ENCODE measurements at places on chromosomes 7 and 10. TPM values are rescaled to one million over a fixed set of nuclear protein-coding genes. Genes with fewer than 3 reads are reported as not detected.
A peak's percentile ranks its signal among the peaks of the same experiment; 100 is the strongest.

- no peaks in the 10 kb centered on the region for H3K36me3 ChIP-seq
- no peaks in the 10 kb centered on the region for H3K27me3 ChIP-seq
- DNase-seq, result no peak
These were observed 10.7 kb downstream of the NDST2 start for GRCh38 chr10:73800560-73801252.

GRCh38 chr7:106895246-106895864 lies 30.3 kb downstream of the PIK3CG start:
- no peak overlapping the region for H3K4me3 ChIP-seq
- H3K36me3 ChIP-seq, result no peaks in the 10 kb centered on the region
- H3K27ac ChIP-seq, result no peak overlapping the region
- no peaks in the 10 kb centered on the region for H3K4me1 ChIP-seq
- H3K27me3 ChIP-seq, result no peaks in the 10 kb centered on the region

- H3K36me3 ChIP-seq, result no peaks in the 10 kb centered on the region
- H3K4me3 ChIP-seq, result no peak overlapping the region
- no peaks in the 10 kb centered on the region for H3K4me1 ChIP-seq
- H3K27ac ChIP-seq, result no peak overlapping the region
These were observed 191.7 kb downstream of the TFEC start for GRCh38 chr7:115838829-115839228.

GRCh38 chr10:79063661-79064492 lies 4.9 kb upstream of the ZMIZ1 start:
- H3K36me3 ChIP-seq, result no peaks in the 10 kb centered on the region
- no peak overlapping the region for H3K27ac ChIP-seq
- no peaks in the 10 kb centered on the region for H3K27me3 ChIP-seq
- H3K4me1 ChIP-seq, result peaks cover 14% of the 10 kb centered on the region
- no peak overlapping the region for H3K4me3 ChIP-seq
- DNase-seq, result no peak

GRCh38 chr7:44101966-44102845 lies 1.9 kb upstream of the AEBP1 start:
- peak overlapping the region; percentile 65 for H3K27ac ChIP-seq
- H3K4me3 ChIP-seq, result no peak overlapping the region
- H3K27me3 ChIP-seq, result no peaks in the 10 kb centered on the region
- no peaks in the 10 kb centered on the region for H3K36me3 ChIP-seq

DNA sequence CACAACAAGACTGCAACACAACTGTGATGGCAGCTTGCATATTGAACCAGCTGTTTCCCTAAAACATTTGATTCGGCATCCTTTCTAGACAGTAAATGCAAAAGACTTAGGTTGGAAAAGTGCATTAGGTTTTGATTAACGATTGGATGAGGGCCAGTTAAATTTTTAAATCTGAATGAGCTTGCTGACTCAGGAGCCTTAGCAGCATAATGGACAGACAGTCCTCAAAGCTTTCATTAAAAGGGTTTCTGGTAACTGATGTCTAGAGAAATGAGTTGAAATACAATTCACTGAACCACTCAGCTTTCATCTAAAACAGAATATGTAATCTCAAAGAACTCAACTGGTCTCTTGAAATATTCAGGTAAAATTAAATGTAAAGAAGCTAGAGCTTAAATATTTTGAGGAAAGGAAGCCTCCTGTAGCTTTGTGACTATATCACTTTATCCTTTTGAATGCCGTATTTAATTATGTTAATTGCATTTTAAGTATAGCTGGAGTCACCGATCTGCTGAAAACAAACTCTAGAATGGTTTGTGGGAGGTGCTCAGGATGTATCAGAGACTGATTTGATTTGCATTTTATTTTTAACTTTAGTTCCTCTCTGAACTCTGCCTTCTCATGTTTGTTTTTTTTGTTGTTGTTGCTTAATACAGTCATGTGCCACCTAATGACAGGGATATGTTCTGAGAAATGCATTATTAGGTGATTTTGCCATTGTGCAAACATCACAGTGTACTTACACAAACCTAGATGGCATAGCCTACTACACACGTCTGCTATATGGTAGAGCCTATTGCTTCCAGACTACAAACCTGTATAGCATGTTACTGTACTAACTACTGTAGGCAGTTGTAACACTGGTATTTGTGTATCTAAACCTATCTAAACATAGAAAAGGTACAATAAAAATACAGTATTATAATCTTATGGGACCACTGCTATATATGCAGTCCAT lies 29.2 kb upstream of the ATRNL1 start:
- no peak for DNase-seq
- no peak overlapping the region for H3K27ac ChIP-seq
- H3K4me1 ChIP-seq, result no peaks in the 10 kb centered on the region
- no peaks in the 10 kb centered on the region for H3K27me3 ChIP-seq
- no peak overlapping the region for H3K4me3 ChIP-seq

CDK1 gene
- polyA plus RNA-seq, result 47.9 TPM

- no peak overlapping the region for H3K27ac ChIP-seq
- no peak for DNase-seq
- no peaks in the 10 kb centered on the region for H3K27me3 ChIP-seq
- no peaks in the 10 kb centered on the region for H3K4me1 ChIP-seq
- H3K36me3 ChIP-seq, result no peaks in the 10 kb centered on the region
- no peak overlapping the region for H3K4me3 ChIP-seq
These were observed 63.5 kb downstream of the COBL start for GRCh38 chr7:51253157-51253556.

GRCh38 chr7:149220534-149220933 lies 18.9 kb upstream of the ZNF212 start:
- no peaks in the 10 kb centered on the region for H3K4me1 ChIP-seq
- DNase-seq, result no peak
- no peak overlapping the region for H3K4me3 ChIP-seq
- H3K36me3 ChIP-seq, result no peaks in the 10 kb centered on the region
- H3K27me3 ChIP-seq, result no peaks in the 10 kb centered on the region

DNA sequence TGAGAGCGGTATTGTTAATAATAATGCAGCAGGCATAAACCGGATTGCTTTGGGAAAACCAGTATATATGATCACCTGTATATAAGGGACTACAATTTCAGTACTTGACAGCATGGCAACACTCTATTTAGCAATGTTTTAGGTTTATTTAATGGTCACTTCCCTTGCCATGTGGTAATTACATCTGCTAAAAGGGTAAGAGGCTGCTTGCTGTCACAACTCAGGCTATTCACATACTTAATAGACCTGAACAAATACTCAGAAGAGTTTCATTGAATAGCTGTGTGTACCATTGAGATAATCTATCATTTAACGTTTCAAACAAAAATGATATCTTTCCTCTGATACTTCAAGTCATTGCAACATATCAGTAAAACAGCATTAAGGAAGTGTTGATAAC lies 90.1 kb downstream of the PCDH15 start:
- no peak overlapping the region for H3K27ac ChIP-seq
- DNase-seq, result no peak
- no peak overlapping the region for H3K4me3 ChIP-seq
- no peaks in the 10 kb centered on the region for H3K4me1 ChIP-seq

DNA sequence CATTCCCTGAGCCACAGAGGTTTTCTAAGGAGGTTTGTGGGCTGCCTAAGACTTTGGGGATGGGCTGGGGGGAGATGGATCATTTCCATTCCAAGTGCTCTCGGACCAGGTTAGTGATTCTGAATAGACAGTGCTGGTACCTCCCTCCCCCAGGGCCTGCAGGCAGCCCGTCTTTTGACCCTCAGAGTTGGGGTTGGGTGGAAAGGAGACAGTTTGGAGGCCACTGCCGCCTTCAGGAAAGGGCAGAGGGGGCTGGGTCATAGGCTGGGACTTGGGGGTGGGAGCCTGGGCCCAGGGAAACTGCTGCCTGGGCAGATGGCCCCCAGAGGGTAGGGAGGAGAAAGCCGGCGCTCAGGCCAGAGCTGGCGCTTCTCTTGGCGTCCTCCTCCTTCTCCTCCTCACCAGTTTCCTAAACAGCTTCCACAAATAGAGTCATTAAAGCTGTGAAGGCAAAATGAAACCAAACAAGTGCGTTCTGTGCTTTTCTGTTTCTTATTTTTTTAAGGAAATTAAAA lies 4.4 kb downstream of the UNC5B start:
- H3K4me3 ChIP-seq, result peak overlapping the region; percentile 45
- H3K4me1 ChIP-seq, result peaks cover 27% of the 10 kb centered on the region
- DNase-seq, result no peak
- H3K27me3 ChIP-seq, result no peaks in the 10 kb centered on the region
- no peaks in the 10 kb centered on the region for H3K36me3 ChIP-seq

DNA sequence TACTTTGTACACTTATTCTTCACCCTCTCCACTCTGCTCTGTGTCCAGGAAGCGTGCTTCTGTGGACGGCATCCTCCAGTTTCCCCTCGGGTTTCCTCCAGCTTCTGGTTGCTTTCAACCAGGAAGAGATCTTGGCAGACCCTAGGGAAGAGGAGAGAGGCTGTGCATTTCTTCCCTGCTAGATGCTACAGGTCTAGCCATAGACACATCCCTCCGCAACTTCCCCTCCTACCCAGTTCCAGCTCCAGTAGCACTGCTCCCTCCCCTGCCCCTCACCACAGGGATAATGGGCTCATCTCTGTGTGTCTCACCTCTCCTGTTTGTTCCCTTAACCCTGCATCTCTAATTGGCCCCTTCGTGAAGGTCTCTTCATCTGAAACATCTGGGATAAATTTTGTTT lies 16.3 kb downstream of the TLL2 start:
- no peak overlapping the region for H3K4me3 ChIP-seq
- H3K27ac ChIP-seq, result no peak overlapping the region
- DNase-seq, result no peak
- no peaks in the 10 kb centered on the region for H3K27me3 ChIP-seq
- H3K36me3 ChIP-seq, result no peaks in the 10 kb centered on the region

DNA sequence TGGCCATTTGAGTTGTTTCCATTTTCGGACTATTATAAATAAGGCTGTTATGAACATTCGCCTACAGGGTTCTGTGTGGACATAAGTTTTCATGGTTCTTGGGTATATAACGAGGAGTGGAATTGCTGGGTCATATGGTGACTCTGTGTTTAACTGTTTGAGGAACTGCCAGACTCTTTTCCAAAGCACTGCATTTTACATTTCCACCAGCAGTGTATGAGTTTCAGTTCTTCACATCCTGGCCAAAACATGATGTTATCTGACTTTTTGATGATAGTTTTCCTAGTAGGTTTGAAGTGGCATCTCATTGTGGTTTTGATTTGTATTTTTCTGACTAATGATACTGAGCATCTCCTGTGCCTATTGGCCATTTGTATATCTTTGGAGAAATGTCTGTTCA lies 5.4 kb downstream of the SUV39H2 start:
- H3K4me1 ChIP-seq, result peaks cover 7% of the 10 kb centered on the region
- no peak overlapping the region for H3K27ac ChIP-seq
- no peaks in the 10 kb centered on the region for H3K36me3 ChIP-seq
- no peak for DNase-seq

DNA sequence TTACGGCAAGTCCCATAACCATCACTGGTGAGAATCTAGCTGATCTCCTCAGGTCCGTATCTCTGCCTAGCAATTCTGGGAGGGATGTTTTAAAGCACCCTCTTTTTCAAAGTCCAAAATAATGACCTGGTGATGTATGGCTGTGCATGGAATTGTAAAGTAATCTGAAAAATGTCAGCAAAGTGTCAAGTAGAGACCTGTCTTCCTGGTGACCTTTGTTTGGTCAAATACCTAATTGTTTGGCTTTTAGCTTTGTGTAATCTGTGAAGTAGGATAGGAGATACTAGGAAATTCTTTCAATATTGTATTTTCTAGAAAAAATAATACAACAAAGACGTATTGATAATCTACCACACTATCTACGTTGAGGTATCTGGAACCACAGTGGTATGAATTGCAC lies 51.0 kb downstream of the ABCB5 start:
- H3K4me3 ChIP-seq, result no peak overlapping the region
- H3K4me1 ChIP-seq, result no peaks in the 10 kb centered on the region
- no peak for DNase-seq

- no peaks in the 10 kb centered on the region for H3K27me3 ChIP-seq
- DNase-seq, result peak; percentile 86
- H3K27ac ChIP-seq, result no peak overlapping the region
- H3K36me3 ChIP-seq, result no peaks in the 10 kb centered on the region
These were observed 141.4 kb downstream of the ARHGAP22 start for GRCh38 chr10:48463318-48464003.

GRCh38 chr7:35019179-35019729 lies 18.0 kb downstream of the DPY19L1 start:
- no peak for DNase-seq
- H3K4me3 ChIP-seq, result no peak overlapping the region

- H3K27ac ChIP-seq, result peak overlapping the region; percentile 57
- no peak overlapping the region for H3K4me3 ChIP-seq
- no peaks in the 10 kb centered on the region for H3K27me3 ChIP-seq
- H3K36me3 ChIP-seq, result no peaks in the 10 kb centered on the region
These were observed 15.4 kb downstream of the GSDME start for GRCh38 chr7:24741679-24742505.
